ENCODE measurements at places on chromosomes 6 and 20. TPM values are rescaled to one million over a fixed set of nuclear protein-coding genes. Genes with fewer than 3 reads are reported as not detected.

The LY6G5C gene
- polyA plus RNA-seq, result 8.5 TPM

The PTK7 gene
- 89.6 TPM for polyA plus RNA-seq

The SUMO4 gene
- 0.65 TPM for polyA plus RNA-seq

The LTA gene
- 0.22 TPM for polyA plus RNA-seq

The COL9A1 gene
- 34.0 TPM for polyA plus RNA-seq

The LY6G6F gene
- 0.27 TPM for polyA plus RNA-seq

The CDH26 gene
- polyA plus RNA-seq, result 1.4 TPM

The MDN1 gene
- 40.2 TPM for polyA plus RNA-seq

- no peak for DNase-seq
Measured at GRCh38 chr6:12383448-12383847, 93.3 kb downstream of the EDN1 start.

DNA sequence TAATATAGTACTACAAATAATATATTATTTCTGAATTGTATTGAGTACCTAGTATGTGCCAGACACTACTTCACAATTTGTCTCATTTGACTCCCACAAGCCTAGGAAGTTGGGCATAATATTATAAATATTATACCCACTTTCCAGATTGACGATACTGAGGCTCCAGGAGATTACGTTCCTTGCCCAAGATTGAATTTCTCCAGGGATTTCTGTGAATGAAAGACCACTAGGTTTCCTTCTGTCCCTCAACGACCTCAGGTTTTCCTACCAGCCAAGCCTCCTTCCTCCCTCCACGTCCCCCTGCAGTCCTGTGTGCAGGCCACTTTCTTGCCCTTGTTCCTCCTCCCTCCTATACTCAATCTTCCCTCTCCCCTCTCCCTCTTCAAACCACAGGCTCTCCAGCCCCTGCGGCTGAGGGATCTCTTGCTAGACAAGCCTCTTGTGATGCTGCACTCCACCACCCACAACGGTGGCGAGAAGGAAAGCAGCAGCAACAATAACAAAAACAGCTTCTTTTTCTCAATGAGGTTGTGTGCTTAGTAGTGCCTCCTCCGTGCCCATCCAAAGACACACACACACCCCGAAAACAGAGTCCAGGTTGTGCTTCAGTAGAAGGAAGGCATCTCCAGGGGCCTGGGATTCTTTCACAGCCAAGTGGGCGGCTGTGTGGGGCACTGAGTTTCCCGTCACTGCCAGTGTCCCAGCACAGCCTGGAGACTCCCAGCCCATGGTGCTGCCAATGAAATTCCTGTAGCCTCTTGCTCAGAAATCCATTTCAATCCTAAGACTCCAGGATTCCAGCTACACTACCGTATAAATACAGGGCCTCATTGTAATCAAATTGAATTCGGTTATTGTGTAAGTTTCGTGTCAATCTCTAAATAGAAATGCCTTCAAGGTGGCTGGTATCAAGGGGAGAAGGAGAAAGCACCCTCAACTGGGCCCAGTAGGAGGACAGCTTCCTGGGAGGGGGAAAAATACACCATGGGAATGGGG is 94.4 kb downstream of the NCR2 start:
- DNase-seq, result no peak

- DNase-seq, result no peak
Measured at GRCh38 chr20:11035211-11035610, 361.4 kb upstream of the JAG1 start.

DNA sequence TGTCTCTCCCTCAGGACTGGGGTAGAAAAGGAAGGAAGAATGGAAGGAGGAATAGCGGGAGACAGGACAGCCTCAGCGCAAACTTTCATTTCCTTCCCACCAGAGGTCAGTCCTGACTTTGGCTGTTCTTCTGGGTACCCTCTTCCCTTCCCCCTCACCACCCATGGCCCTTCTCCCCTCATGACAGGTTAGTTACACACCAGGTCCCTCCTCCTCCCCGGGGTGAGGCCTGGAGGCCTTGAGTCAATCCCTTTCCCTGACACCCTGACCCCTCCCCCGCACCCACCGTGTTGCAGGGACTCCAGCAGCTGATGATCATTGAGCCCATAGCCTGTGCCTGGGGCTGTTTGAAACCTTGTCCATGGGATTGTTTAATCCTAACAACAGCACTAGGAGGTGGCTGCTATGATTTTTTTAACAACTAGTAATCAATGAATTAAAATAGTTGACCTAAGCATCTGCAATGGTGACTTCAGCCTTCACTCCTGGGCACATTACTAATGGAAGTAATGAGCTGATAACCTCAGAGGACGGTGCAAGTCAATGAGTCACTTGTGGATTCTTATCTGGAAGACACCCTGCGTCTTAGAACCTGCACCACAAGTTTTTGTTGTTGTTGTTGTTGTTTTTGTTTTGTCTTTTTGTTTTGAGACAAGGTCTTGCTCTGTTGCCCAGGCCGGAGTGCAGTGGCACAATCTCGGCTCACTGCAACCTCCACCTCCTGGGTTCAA is 46.6 kb upstream of the CCDC167 start:
- DNase-seq, result no peak

DNA sequence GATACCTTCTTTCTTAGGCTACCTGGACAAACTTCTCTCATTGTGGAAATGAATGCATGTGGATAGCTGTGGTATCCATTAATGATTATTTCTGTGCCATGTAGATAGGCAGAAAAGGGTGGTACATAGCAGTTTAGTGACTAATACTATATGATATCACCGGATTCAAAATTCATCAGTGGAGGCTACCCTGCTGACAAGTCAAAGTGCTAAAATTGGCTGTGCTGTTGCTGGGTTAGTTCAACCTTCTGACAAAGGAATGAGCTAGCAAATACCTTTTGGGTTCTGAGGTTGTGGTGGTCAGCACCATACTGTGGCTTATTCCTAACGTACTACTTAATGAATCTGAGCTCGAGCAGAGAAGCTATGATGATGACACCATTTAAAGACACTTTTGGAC is 109.1 kb downstream of the TFAP2B start:
- DNase-seq, result no peak

DNA sequence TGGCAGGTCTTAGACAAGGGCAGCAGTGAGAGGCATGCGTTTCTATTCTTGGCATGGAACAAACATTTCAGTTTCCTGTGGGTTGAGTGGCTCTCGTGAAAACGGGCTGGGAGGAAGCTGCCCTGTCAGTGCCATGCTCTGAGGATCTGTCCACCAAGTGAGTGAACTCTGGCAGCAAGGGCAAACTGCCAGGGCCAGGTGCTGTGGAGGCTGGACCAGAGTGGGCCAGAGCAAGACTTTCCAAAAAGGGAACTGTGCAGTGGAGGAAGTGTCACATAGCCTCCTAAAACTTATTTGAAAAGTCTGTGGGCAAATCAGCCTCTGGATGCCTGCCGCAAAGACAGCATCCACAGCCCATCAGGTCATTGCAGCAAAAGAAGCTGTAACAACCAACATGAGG is 44.2 kb upstream of the TAB2 start:
- no peak for DNase-seq

GRCh38 chr6:41596096-41596685 is 42.1 kb upstream of the MDFI start:
- DNase-seq, result no peak

DNA sequence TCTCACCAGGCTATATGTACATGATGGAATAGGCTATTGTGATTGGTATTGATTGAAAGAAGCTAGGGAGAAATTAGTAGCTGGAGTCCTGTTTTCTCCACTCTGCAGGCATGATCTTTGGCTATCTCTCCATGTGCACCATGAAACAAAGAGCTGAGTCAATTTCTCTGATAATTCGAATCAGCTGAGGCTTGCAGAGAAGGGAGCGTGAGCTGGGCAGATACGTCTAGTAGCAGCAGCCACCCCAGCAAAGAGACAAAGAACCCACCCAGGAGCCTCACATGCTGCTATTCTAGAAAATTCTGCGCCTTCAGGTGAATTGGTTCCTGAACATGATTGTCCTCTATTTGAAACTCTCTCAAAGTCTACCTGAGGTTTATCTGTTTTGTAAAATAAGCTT is 6.9 kb upstream of the SGK1 start:
- DNase-seq, result no peak

- no peak for DNase-seq
Measured at GRCh38 chr6:19705606-19706005, 131.6 kb upstream of the ID4 start.

- no peak for DNase-seq
Measured at GRCh38 chr20:24185791-24186190, 197.2 kb upstream of the GGTLC1 start.

- no peak for DNase-seq
Measured at GRCh38 chr6:137363805-137364138, 130.4 kb downstream of the OLIG3 start.

DNA sequence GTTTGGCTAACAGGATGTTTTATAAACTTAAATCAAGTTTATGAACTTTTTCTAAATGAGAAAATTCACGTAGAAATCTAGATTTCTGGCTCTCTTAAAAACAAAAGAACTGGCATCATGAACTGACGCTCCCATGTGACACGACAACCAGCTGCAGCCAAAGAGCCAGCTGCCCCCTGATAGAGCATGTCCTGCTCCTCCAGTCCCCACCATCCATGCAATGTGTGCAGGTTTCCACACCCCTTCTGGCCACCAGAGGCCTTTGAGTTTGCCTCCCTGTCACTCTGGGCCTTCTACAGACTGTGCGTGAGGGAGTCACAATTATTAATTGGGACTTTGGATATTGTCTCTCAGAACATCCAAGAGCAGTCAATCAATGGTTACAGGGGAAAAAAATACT is 1.6 kb upstream of the GPLD1 start:
- no peak for DNase-seq

DNA sequence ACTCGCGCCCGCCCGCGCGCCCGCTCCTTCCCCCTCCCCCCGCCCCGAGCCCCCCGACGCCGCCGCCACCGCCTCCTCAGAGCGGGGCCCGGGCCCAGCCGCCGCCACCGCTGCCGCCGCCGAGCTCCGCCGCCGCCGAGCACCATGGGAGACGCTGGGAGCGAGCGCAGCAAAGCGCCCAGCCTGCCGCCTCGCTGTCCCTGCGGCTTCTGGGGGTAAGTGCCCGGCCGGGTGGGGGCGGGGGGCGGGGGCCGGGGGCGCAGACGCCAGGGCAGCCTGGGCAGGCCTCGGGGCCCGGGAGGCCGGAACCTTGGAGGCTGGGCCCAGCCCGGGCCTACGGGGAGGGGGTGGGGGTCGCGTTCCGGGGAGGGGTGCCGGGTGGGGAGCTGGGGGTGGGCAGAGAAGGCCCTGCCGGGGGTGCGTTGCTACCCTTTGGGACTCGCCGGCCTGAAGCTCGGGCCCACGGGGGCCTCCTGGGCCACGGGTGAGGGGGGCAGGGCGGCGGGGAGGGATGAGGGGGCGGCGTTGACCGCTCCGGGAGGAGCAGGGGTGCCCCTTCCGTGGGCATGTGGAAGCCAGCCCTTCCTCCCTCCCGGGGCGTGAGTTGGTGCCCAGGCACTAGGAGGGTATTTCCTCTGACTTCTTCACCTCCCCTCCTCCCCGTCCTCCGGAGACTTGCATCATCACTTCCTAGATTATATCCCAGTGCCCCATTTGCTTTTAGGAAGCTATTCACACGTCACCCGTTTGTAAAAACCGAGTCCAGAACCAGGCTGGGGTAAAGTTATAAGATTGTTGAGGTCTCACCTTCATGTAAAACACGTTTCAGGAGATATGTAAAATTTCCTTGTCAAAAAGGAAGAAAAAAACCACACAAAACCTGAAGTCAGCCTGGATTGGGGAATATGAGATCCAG is 533 bp downstream of the ZFAND3 start:
- DNase-seq, result no peak

DNA sequence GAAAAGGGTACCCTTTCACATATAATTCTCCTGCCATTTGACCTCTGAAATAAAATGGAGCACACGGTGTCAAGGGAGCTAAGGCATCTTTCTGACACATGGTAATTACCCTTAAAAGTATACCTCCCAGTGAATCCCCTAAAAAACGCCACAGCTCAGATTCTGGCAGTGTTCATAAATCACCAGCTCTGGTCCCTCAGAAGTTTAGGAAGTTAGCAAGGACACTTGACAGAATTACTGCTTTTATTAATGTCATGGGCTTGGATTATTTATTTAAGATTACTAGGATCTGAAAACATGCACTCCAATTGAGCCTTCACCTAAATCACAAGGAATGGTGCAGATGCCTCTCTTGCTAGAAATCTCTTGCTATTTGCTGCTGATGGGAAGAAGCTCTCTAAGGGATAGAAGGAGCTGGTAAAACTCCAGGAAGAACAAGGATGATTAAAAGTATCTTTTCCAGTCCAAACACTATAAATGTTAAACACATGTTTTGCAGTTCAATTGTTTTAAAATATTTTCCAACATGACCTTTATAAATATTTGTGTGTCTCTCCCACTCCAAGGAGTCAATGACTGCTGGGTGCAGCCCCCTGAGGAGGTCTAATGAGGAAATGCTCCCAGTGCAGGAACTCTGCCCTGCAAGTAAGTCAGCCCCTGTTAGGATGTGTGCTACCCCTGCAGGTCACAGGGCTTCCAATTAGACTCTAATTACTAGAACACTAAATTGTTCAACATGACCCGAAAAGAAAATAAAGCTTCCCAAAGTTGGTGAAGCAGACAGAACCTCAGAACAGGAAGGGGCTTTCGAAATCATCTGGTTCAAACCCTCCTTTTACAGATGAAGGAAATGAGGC is 230.3 kb downstream of the TFAP2A start:
- DNase-seq, result no peak

DNA sequence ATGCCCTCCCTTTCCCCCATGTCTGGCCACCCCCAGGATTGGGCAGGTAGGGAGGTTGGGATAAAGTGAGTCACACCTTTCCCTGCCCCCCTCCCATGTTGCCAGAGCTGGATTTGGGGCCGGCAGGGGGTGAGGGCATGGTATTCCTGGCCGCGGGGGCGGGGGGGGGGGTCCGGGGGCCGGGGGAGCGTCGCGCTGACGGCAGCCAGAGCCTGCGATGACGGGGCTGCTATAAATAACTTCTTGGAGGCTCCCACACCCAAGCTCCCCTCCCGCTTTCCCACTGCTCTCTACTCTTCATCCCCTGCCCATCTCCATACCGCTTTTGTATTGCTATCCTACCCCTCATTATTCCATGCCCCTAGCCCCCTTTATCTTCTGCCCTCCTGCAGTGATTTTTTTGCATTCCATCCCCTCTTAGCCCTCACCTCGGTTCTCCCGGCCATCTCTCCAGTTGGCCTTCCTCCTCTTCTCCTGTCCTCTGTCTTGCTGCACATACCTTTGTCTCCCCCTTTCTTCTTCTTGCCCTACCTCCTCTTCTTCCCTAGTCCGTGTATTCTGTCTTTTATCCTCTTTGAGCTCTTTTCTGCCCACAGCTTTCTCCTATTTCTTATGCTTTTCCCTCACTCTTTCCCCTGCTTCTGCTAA is 13.8 kb downstream of the SYNGAP1 start:
- no peak for DNase-seq

Measured in spinal cord (tissue), 10 donors.